HFFc6 (cell line): ENCODE measurements at places on chromosomes 7 and 10. TPM values are rescaled to one million over a fixed set of nuclear protein-coding genes. Genes with fewer than 3 reads are reported as not detected.

GRCh38 chr10:14688606-14689005 lies 86.1 kb downstream of the FAM107B start:
- DNase-seq = peak; percentile 11

GRCh38 chr7:55587687-55588378 lies 15.5 kb upstream of the VOPP1 start:
- no peak for DNase-seq

Gene ASB4
- total RNA-seq = not detected in 3 replicates

- no peak for DNase-seq
These were observed 81.2 kb downstream of the RAMP3 start for GRCh38 chr7:45238806-45239205.

Gene GPRIN2
- total RNA-seq = not detected in 3 replicates

- no peak for DNase-seq
These were observed 606.0 kb upstream of the GHITM start for GRCh38 chr10:83533290-83533689.

DNA sequence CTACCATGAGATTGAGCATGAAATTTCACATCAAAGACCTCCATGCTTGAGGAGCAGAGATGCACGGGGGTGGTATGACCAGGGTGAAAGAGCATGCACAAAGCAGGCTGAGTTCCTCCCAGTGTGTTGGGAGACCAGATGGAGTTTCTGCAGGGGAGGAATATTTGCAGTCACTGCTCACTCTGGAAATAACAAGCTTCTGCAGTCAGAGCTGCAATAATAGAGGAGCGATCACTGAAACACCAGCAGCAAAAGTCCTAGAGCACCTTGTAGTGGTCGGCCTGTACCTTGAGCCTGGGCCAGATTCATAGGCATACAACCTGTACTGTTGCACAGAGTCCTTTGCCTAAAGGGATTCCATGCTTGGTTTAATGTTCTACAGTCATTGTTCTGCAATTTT lies 184.5 kb upstream of the SP8 start:
- no peak for DNase-seq

- peak; percentile 76 for DNase-seq
These were observed 40.3 kb upstream of the GNAT3 start for GRCh38 chr7:80552031-80552694.

DNA sequence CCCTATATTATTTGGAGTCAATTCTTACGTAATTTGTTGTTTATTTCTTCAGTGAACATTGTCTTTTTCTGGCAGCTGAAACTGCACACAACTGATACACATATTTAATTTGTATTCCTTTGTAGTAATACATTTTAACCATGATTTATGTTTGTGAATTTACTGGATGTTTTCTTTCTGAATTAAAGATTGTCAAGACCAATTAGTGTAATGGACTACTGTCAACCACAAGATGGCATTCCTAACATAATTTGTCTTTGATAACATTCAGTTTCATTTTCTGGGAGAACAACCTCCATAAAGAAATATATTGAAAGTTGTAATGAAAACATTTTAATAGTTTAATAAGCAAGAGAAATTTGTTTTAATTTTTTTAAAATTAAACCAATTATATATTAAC lies 10.1 kb downstream of the THNSL1 start:
- DNase-seq = peak; percentile 1

- no peak for DNase-seq
These were observed 218.5 kb downstream of the DNAJB6 start for GRCh38 chr7:157555313-157555712.

Gene FANK1
- 0.57 to 1.5 TPM (median 0.63 TPM) in 3 replicates for total RNA-seq

Gene SEC24C
- 99.8 to 108 TPM (median 104 TPM) in 3 replicates for total RNA-seq

DNA sequence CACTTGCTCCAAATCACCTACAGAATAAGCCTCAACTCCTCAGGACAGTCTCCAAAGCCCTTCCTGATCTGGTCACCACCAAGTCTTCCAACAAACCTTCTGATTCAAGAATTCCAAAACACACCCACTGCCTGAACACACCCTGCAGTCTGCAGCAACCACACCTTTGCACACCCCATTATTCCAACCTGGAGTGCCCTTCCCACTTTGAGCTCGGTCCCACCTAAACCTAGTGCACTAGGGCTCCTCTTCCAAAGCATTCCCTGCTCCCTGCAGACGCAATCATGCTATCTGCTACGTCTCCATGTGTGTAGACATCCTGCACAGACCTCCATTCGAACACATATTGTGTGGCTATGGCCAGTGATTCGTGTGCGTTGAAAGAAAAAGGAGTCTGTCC lies 289.3 kb downstream of the GRID1 start:
- no peak for DNase-seq

GRCh38 chr10:118167056-118167700 lies 120.4 kb upstream of the RAB11FIP2 start:
- no peak for DNase-seq

DNA sequence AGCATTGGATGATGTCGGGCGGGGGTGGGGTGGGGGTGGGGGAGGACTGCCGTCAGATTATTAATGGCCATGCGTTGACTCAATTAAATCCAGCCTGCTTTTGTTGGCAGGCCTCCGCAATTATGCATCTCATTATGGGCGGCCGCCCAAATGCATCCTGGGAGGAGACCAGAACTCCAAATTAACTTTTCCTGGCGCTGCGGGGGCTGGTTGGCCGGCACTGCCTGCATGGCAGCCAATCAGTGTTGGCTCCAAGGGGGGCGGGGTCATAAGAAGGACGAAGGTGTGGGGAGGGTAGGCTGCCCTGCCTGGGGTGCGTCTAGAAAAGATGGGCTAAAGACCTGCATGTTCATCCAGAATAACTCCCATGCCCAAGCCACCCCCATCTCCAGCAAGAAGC lies 83.9 kb upstream of the PAX2 start:
- DNase-seq = no peak
